Cortex of kidney (tissue), 1 donor: ENCODE measurements at places on chromosomes 2 and 18.

- DNase-seq = no peak
Observed at GRCh38 chr2:30776831-30777635, 30.2 kb downstream of the CAPN13 start.

DNA sequence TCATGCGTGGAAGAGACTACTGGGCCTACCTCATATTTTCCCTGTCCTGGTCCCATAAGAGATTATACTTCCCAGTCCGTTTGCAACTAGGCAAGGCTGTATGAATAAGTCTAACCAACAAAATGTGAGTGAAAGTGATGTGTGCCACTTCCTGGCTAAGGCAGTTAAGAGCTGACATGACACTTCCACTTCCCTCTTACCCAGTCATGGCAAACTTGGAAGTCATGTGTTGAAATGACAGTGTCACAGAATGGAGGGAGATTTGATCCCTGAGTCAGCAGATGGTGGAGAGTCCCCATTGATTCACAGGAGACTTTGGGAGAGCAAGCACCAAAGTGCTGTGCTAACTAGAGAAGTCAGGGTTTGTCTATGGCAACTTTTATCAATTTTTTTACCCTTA lies 36.4 kb downstream of the TACR1 start:
- DNase-seq = no peak

- no peak for DNase-seq
Observed at GRCh38 chr2:203819434-203820133, 48.0 kb upstream of the CTLA4 start.

- no peak for DNase-seq
Observed at GRCh38 chr2:177998996-177999395, 73.6 kb downstream of the PDE11A start.
